ENCODE measurements at places on chromosomes 11 and 22.

GRCh38 chr11:14643697-14644225, at the start of gene PDE3B:
TSS of gene PDE3B (plus strand) at chr11:14643804. CDS start at chr11:14644076, 272 bp downstream.
- peak; percentile 76 for DNase-seq

DNA sequence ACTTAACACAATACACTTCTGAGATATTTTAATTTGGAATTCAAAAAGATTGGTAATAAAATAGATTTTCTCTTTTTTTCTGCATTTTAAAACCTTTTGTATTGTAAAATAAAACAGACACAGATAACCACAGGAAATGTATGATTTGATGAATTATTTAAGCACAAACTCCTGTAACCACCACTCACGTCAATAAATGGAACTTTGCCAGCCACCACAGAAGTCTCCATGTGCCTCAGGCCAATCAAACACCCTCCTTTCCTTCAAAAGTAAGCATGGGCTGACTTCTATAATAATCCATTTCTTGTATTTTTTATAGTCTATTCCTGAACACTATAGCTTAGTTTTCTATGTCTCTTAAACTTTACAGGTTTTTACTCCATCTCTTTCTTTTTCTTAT, 721.7 kb downstream of the DLG2 start:
- no peak for DNase-seq

GRCh38 chr11:80383655-80384054, 942.8 kb upstream of the TENM4 start:
- DNase-seq, result no peak

DNA sequence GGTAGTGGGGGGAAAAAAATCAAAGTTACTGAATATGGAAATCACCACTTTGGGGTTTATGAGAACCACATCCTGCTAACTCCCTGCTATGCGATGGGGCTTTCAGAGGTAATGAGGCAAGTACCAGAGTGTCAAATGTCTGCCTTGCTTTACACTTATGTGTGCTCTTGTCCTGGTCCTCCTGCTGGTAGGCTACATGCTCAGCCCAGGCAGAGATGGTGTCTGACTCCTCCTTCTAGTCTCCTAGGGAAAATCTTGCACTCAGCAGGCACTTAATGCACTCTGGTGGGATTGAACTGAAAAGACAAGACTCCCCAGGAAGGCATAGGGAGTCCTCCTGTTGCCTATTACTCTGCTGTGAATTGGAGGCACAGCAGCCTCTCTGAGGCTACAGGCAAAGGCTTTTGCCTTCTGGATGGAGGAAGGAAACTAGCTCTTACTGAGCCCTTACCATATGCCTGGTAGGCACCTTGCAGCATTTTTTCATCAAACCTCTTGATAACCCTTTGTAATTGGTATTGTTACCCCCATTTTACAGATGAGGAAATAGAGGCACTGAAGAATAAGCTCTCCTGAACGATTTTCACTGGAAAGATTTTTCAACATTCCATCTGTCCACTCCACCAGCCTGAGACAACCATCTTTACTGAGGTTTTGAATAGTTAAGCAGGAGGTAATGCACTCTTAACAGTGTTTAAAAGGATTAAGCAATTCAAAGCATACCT, 132.1 kb upstream of the PAX6 start:
- no peak for DNase-seq

GRCh38 chr11:65503949-65504673, 5.3 kb downstream of the MALAT1 start:
- DNase-seq, result no peak

DNA sequence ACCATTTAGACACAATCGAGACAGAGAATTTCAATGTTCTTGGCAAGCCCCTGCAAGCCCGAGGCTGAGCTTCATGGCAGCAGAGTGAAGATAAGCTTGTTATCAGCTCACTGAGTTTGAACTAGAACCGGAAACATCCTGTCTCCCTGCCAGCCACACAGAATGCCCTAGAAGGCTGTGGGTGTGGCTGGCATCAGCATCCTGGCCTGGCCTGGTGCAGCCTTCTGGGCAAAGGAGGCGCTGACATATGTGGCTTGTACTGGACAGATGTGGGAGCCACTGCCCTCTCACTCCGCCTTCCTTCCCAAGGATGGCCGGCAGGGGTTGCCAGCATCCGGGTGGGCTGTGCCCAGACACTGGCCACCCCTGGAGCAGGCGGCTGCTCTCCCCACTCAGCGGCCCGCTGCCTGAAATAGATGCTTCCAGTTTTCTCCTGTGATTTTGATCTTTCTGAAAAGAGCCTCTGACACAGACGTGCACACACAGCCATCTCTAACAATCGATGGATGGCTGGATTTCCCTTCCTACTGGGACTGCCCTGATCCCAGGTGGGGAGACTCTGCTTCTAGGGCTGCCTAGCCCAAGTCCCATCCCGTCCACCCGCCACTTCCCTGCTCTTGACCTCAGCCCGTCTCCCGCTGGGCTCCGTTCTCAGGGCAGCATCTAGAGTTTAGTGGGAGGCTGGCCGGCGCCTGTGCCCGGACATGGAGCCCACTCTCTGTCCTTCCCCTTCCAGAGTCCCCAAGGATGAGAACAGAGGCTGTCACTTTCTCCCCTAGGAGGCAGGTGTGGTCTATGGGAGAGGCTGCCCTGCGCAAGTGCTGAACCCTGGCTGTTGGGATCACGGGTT, 149.7 kb downstream of the CTTN start:
- DNase-seq, result no peak

DNA sequence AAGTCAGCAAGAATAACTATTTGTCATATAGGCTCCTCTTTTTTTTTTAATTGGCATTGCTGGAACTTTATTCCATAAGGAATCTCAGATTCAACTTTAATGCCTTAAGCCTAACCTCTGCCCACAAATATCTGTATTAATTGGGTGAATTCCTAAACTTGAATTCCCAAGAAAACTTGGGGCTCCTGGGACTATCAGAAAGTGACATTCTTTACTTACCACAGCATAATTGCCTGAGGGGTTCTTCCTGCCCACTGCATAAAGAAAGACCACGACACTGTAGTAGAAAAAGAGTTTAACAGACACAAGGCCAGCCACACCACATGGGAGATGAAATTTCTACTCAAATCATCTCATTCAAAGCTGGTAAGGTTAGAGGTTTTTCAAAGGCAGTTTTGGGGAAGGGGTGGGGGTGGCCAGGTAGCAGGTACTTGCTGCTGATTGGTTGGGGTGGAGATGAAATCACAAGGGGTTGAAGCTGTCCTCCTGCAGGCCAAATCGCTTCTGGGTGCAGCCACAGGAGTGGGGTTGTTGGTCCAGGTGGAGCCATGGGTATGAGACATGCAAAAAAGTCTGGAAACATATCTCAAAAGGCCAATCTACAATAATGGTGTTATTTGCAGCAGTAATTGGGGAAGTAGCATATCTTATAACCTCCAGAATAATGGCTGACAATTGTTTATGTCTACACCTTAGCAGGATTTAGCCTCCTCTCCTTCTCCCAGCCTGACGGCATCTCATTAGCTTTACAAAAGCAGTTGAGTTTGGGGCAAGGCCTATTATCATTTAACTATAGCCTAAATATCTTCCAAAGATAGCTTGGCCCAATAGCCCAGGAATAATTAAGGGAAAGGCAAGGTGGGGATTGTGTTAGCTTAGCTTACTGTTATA, 4.8 kb upstream of the NLRP10 start:
- DNase-seq, result no peak

DNA sequence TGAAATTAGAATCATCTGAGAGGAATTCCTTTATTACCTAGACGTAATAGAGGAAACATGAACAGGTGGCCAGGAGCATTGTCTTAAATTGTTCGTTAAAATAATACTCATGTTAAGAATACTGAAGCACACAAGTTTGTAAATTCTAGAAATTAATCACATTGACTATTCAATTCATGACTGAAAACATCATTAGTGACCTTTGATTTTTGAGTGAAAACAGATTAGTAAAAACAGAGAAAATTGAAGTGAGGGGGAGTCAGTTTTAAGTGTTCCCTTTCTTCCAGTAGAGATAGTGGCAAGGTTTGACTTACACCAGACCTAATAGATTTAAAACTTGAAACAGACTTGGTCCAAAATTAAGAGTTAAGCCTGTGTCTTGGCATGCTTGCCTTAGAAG, 1.4 kb downstream of the ZFP91 start:
- DNase-seq, result no peak

DNA sequence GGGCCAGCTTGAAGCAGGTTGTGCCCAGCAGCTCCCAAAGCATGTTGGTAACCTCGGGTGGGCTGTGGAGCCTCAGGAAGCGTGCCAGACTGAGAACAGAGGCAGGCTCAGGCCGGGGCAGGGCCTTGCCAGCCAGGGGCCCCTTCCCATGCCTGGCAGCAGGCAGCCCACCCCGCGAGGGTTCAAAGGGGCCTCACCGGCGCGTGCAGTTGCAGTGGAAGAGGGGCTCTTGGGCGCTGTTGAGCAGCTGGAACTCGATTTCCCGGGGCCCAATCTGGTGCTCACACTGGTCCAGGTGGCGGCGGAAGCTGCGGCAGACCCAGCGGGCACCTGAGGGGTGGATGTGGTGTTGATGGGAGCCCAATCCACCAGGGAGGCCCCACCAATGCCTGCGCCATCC, 3.6 kb downstream of the PLA2G3 start:
- no peak for DNase-seq

DNA sequence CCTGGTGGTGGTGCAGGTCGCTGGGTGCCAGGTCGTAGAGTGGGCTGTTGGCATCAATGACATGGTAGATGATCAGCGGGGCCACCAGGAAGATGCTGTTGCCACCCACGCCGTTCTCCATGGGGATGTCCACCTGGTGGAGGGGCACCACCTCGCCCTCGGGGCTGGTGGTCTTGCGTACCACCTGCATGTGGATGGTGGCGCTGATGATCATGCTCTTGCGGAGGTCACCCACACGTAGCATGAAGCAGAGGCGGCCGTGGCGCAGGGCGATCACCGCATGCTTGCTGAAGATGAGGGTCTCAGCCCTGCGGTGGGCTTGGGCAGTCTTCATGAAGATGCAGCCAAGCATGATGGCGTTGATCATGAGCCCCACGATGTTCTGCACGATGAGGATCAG, 1.2 kb downstream of the KCNJ11 start:
- no peak for DNase-seq

GRCh38 chr11:446891-447290, 3.2 kb upstream of the PTDSS2 start:
- no peak for DNase-seq

All from stimulated activated CD4-positive, alpha-beta T cell treated with anti-CD3 and anti-CD28 coated beads, Interleukin-12 subunit alpha, Interleukin-12 subunit beta, amount 100 ng/mL, for 48 hours (primary cell).